ENCODE measurements at places on chromosomes 3 and 15.
A peak's percentile ranks its signal among the peaks of the same experiment; 100 is the strongest.

- no peak for DNase-seq
Measured at GRCh38 chr3:144496141-144496835, 524.7 kb downstream of the DIPK2A start.

- no peak for DNase-seq
Measured at GRCh38 chr3:61015408-61015807, 235.8 kb downstream of the FHIT start.

- DNase-seq: no peak
Measured at GRCh38 chr3:78792733-78793132, 975.1 kb downstream of the ROBO1 start.

DNA sequence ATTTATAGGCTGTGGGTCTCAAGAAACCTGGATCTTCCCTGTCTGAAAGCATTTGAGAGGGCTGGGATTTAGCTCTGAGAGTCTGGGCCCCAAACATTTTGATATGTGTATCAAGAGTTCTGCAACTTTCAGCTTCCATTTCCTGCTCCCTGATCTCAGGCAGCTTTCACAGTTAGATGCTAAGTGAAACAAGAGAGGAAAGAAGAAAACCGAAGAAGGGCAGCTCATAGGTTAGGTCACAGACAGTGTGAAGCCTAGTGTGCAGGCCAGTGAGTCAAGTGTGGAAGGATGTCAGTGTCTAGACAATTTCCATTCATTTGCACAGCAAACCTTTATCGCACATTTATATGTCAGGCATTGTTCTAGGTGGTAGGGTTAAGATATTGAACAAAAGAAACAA is 173.6 kb upstream of the PROK2 start:
- no peak for DNase-seq

- peak; percentile 2 for DNase-seq
Measured at GRCh38 chr15:53962646-53963561, 15.3 kb upstream of the UNC13C start.

All from CD4-positive, alpha-beta T cell (primary cell).